ENCODE measurements at places on chromosomes 11 and 22.

DNA sequence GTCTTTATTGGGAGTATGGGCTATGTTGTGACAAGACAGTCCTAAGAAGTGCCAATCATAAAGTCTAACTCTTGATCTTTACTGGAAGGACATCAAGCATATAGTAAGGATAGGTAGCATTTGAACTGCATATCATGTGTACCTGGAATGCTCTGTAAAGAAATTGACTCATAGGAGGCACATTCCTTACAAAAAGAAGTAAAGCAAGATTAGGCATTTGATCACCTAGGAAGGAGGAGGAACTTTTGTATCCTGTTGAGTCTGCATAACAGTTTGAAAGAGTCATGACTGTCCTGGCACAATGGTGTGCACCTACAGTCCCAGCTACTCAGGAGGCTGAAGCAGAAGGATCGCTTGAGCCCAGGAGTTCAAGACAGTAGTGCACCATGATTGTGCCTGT lies 42.2 kb upstream of the DNAJB7 start:
- H3K4me1 ChIP-seq: no peaks in the 10 kb centered on the region
- H3K4me3 ChIP-seq: no peak overlapping the region
- H3K27ac ChIP-seq: no peak overlapping the region
- no peaks in the 10 kb centered on the region for H3K27me3 ChIP-seq
- no peak for DNase-seq
- H3K36me3 ChIP-seq: 0 out of 3 replicates have a peak, but pooled peaks cover 2% of the 10 kb centered on the region

DNA sequence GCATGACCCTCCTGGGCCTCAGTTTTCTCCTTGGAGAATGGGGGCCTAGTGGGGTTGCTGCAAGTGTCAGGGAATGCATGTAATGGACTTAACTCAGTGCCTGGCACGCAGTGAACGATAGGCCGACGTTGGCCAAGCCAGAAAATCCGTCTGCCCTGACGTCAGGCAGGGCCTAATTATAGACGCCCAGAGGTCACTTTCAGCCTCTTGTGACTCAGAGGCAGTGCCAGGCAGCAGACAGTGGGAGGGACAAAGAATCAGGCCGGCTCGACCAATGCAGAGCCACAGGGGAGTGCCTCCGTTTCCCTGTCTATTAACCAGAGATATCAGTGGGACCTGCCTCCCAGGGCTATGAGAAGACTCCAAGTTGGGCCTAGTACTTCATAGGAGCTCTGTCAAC lies 115.0 kb downstream of the MN1 start:
- H3K36me3 ChIP-seq: no peaks in the 10 kb centered on the region
- no peak overlapping the region for H3K27ac ChIP-seq
- H3K4me1 ChIP-seq: peaks cover 9% of the 10 kb centered on the region
- peak; percentile 37 for DNase-seq

DNA sequence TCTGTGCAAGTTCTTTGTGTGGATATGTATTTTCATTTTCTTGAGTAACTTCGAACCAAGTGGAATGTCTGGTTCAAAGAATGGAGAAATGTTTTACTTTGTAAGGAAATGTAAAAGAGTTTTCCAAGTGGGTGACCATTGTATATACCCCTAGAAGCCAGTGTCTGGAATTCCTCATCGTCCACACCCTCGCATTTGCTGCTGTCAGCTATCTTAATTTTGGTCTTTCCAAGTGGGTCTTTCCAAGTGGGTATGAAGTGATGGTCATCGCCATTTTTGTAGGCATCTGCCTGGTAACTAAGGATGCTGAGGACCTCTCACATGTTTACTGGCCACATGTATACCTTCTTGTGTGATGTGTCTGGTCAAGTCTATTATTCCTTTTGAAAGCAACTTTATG lies 547.5 kb downstream of the TBC1D22A start:
- H3K4me3 ChIP-seq: no peak overlapping the region
- H3K27ac ChIP-seq: no peak overlapping the region

GRCh38 chr11:14638561-14638960 lies 5.0 kb upstream of the PDE3B start:
- H3K4me3 ChIP-seq: no peak overlapping the region
- peaks cover 72% of the 10 kb centered on the region for H3K36me3 ChIP-seq
- H3K27me3 ChIP-seq: no peaks in the 10 kb centered on the region
- peaks cover 17% of the 10 kb centered on the region for H3K4me1 ChIP-seq

DNA sequence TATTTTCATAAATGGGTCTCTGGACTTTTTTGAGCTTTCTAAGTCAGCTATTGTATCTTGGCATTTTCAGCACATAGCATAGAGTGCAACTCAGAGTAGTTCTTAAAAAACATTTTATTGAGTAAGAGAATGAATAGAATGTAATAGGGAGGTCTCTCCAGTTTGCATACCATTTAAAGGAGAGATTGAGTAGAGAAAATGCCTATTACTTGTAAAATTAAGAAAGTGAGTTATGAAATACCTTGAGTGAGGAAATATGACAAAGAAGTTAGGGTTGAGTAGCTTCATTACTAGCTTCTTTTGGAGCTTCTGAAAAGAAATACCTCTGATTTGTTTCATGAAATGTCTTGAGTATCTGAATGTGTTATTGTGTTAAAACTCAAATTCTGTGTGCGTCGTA lies 140.0 kb downstream of the AASDHPPT start:
- no peak overlapping the region for H3K4me3 ChIP-seq
- no peaks in the 10 kb centered on the region for H3K36me3 ChIP-seq
- DNase-seq: no peak
- no peaks in the 10 kb centered on the region for H3K4me1 ChIP-seq
- no peaks in the 10 kb centered on the region for H3K27me3 ChIP-seq

DNA sequence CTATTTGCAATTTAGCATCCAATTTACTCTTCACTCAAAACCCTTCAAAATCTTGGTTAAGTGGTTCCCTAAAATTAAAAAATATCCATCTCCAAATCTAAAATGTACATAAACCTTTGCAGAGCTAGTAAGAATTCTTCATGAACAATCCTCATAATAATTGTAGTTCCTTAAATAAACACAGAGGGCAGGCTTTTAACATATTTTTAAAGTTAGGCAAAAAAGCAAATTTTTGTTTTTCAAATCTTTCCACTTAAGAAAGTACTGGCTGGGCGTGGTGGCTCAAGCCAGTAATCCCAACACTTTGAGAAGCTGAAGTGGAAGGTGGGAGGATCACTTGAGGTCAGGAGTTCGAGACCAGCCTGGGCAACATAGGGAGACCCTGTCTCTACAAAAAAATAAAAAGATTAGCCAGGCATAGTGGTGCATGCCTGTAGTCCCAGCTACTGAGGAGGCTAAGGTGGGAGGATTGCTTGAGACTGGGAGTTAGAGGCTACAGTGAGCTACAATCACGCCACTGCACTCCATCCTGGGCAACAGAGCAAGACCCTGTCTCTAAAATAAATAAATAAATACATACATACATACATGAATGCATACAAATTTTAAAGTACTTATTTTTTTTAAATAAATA lies 25.1 kb upstream of the PLAAT3 start:
- no peaks in the 10 kb centered on the region for H3K27me3 ChIP-seq
- no peak overlapping the region for H3K27ac ChIP-seq
- no peak for DNase-seq
- H3K4me3 ChIP-seq: no peak overlapping the region
- H3K36me3 ChIP-seq: peaks cover 67% of the 10 kb centered on the region

DNA sequence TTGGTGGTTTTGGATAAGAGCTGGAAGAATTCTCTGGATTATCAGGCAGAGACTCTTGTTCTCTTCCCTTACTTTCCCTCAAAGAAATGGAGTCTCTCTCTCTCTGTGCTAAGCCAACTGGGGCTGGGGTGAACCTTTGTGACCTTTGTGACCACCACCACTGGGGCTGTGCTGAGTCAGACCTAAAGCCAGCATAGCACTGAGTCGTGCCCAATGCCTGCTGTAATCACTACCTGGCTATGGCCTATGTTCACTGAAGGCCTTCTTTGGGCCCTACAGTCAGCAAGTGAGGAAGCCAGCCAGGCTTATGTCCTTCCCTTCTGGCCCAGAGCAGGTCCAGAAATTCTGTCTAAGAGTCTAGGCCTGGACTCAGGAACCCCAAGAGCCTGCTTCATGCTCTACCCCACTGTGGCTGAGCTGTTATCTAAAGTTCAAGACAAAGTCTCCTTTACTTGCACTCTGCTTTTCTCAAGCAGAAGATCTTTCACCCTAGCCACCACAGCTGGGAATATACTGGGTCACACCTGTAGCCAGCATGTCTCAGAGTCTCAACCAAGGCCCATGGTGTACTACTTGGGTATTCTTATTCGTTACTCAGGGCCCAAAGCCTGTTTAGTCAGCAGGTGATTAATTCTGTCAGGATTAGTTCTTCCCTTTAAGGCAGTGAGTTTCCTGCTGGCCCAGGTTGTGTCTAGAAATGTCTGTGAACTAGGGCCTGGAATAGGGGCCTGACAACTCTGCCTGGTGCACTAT lies 86.0 kb downstream of the EHF start:
- no peak overlapping the region for H3K4me3 ChIP-seq
- H3K27me3 ChIP-seq: no peaks in the 10 kb centered on the region
- no peaks in the 10 kb centered on the region for H3K36me3 ChIP-seq
- no peaks in the 10 kb centered on the region for H3K4me1 ChIP-seq
- DNase-seq: no peak

DNA sequence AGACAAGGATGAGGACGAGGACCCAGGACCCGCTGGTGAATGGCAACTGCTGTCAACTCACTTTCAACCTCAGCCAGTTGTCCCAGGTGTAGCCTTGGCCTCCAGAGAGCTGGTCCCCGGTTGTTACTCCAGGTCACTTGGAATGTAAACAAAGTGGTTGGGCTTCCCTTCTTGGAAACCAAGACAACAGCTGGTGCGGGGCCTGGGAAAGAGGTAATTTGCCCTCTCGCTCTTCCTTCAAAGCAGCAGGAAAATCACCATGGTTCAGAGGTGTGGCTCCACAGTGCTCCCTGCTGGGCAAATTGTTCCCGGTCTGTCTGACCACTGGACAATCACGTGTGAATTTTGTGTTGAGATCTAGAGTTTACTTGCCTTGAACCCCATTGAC lies 15.0 kb downstream of the SLC1A2 start:
- no peak overlapping the region for H3K27ac ChIP-seq
- H3K4me3 ChIP-seq: no peak overlapping the region
- no peaks in the 10 kb centered on the region for H3K4me1 ChIP-seq
- H3K36me3 ChIP-seq: no peaks in the 10 kb centered on the region
- peaks cover 9% of the 10 kb centered on the region for H3K27me3 ChIP-seq
- DNase-seq: peak; percentile 56

DNA sequence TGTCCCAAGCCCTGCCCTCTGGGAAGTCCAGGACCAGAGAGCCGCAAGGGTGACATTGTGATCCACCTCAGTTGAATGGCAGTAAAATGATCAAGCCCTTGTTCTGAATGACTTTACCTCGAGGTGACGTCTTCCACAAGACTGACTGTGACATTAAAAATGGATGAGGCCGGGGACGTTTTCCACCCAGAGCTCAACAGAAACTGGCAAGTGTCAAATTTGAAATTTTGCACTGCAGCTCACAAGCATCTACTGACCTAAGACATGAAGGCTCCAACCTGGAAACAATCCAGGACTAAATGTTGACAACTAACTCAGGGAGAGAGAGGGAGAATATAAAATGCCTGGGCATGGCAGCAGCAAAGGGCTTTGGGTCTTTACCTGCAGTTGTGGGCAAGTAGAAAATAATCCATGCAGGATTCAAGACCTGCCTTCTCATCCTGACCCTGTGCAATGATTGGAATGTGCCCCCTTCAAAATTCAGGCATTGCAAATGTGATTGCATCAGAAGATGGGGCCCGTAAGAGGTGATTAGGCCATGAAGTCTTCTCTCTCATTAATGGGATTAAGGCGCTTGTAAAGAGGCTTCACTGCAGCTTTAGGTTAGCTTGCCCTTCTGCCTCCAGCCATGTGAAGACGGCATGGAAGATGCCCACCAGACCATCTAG lies 33.6 kb upstream of the CLMP start:
- H3K27ac ChIP-seq: no peak overlapping the region
- H3K4me3 ChIP-seq: no peak overlapping the region
- H3K36me3 ChIP-seq: no peaks in the 10 kb centered on the region

GRCh38 chr22:50473855-50474671 lies 772 bp downstream of the SBF1 start:
- H3K4me1 ChIP-seq: peaks cover 29% of the 10 kb centered on the region
- DNase-seq: peak; percentile 24
- H3K27ac ChIP-seq: peak overlapping the region; percentile 46
- peak overlapping the region; percentile 63 for H3K4me3 ChIP-seq
- H3K27me3 ChIP-seq: no peaks in the 10 kb centered on the region

DNA sequence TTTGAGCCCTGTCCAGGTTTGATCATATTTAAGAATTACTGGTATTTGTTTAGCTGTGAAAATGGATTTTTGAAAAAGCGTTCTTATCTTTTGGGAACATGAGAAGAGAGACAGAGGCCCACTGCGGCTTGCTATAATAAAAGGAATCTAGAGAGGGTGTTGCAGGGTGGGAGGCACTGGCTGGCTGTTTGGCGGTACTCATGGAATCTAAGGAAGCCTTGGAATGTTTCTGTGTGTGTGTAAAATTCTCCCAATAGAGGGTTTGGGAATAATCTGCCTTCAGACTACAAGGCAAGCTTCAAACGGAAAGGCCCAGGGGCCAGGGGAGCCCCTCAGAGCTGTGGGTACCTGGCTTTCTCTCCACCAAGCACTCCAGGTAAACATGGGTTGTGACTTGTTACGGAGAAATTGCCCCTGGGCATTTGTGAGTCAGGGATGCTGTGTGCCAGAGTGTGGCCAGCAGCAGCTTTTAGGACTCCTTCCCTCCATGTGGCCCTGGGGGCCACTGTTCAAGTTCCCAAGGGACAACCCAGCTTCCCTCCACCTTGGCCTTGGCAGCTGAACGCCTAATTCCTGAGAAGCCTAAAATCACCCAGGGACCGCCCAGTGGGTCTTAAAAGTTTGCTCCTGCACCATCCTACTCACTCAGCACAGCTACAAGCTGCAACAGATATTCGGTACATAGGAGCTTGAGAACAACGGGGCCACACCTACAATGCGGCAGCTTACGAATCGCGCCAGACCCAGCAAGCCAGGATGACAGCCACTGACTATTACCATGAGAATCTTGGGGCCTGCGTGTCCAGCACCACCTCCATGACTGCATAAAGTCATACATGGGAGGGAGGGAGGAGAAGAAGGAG lies 14.1 kb upstream of the SYT8 start:
- no peak for DNase-seq
- H3K4me3 ChIP-seq: no peak overlapping the region
- H3K36me3 ChIP-seq: no peaks in the 10 kb centered on the region
- H3K4me1 ChIP-seq: no peaks in the 10 kb centered on the region
- no peak overlapping the region for H3K27ac ChIP-seq

DNA sequence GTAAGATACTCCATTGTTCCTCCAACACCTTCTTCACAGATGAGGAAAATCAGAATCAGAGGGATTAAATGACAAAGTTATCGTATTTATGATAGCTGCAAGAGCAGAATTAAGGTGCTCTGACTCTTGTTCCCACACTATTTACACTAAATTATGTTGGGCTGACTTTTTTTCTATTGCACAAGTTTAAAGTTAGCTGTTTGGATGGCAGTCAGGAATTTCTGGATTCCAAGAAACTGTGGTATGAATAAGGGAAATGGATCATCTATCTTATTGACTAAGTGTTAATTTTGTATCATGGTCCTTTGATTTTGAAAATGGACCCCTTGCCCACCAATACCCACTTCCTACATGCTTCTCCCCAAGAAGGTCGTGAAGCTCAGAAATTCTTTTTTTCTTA lies 19.9 kb upstream of the APOA1 start:
- H3K4me1 ChIP-seq: peaks cover 5% of the 10 kb centered on the region
- H3K27me3 ChIP-seq: no peaks in the 10 kb centered on the region
- no peak overlapping the region for H3K4me3 ChIP-seq
- H3K36me3 ChIP-seq: peaks cover 62% of the 10 kb centered on the region
- H3K27ac ChIP-seq: no peak overlapping the region
